NCI-H2081 treated with DMSO at 0.1 percent for 48 hours (cell line): ENCODE measurements at places on chromosomes 5 and 9.

DNA sequence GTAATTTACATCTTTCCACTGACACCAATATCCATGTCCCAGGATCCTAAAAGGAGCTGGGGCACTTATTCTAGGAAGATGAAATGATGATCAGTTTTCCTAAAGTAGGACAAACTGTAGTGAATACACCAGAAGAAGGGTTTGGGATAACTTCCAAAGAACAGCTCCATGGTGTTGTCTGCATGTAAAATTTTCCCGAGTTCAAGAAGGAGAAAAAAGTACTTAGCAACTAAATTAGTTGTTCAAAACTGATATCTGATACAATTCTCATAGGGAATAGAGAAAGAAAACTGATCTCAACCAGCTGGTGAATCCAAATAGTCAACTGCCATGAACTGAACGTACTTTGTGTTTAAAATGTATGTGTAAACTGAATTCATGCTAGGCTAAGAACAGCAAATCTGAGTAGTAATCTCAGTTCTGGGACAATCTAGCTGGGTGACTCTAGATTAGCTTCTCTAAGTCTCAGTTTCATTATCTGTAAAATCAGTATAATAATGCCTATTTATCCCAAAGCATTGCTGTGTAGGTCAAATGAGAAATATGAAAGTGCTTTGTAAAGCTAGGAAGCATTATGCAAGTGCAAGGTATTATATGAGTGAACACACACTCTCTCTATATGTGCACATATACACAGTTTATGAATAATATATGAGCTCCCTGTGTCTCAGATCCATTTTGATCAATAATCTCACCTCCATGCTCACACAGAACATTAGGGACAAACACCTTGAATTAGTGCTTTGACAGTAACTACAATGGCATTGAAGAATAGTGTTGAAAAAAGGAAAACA, 357.7 kb downstream of the SLIT3 start:
- DNase-seq, result no peak

DNA sequence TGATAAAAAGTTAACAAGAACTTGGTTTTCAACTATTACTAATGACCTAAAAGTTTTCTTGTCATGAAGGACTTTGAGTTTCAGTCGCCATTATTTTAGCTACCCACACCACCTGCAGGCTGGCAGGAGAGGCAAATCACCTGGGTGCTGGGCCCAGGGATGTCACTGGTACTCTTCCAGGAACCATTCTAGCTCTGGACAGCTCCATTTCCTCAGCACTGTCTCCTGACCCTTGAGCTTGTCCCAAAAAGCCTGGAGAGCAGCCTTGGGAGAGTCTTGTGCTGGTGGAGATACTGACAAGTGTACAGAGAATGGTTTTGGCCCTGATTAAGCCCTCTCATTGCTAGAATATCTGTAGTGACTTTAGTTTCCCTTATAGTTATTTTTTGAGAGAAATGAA, 1924.1 kb upstream of the WWC1 start:
- DNase-seq, result no peak

- DNase-seq, result no peak
Measured at GRCh38 chr9:20790721-20791120, 106.7 kb downstream of the FOCAD start.

GRCh38 chr5:5854087-5854486, 431.6 kb downstream of the ICE1 start:
- peak; percentile 54 for DNase-seq

- DNase-seq, result no peak
Measured at GRCh38 chr5:96823900-96824380, 16.2 kb upstream of the ERAP1 start.

- no peak for DNase-seq
Measured at GRCh38 chr9:137316012-137316981, 14.2 kb upstream of the NRARP start.

DNA sequence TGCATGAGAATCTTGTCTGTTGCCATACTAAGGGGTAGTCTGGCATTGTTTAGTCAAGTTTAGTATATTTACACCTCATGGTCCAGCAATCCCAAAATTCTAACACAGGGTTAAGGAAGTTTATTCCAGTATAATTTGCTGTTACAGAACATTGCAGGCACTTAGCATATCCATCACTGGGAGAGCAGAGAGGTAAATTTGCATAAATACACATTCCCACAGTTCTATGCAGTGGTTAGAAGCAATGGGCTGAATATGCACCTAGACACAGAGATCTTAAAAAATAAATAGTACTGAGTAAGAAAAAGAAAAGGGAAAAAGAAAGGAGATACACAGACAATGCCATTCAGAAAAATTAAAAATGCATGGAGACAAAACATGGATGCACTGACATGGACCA, 692.3 kb upstream of the MEF2C start:
- no peak for DNase-seq
